GM13977 (cell line): ENCODE measurements at places on chromosomes 6 and 20.

GRCh38 chr6:163862701-163863100, 448.2 kb downstream of the QKI start:
- DNase-seq, result no peak

GRCh38 chr6:168328086-168328485, 8.5 kb upstream of the DACT2 start:
- DNase-seq, result no peak

- no peak for DNase-seq
These were observed 3.2 kb downstream of the GPR63 start for GRCh38 chr6:96834070-96834469.

GRCh38 chr6:144435602-144436426, 150.7 kb downstream of the UTRN start:
- DNase-seq, result no peak
